Activated T-helper 1 cell treated with anti-CD3 and anti-CD28 coated beads, Interleukin-2, amount 50 U/mL, for 16 hours (primary cell): ENCODE measurements at places on chromosomes 7 and 10.

DNA sequence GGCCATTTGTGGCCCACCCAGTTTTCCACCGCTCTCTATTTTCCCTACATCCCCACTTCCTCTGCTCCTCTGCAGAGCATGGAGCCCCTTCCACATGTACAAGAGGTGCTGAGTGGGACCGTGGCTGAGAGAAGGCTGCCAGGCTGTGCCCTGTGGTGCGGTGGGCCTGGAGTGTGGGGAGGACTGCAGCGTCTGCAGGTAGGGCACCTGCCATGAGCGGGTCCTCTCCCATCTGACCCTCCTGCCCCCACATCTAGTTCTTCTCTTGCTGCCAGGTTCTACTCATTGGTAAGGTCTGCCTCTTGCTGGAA is 145.6 kb upstream of the FAM20C start:
- no peak for DNase-seq

DNA sequence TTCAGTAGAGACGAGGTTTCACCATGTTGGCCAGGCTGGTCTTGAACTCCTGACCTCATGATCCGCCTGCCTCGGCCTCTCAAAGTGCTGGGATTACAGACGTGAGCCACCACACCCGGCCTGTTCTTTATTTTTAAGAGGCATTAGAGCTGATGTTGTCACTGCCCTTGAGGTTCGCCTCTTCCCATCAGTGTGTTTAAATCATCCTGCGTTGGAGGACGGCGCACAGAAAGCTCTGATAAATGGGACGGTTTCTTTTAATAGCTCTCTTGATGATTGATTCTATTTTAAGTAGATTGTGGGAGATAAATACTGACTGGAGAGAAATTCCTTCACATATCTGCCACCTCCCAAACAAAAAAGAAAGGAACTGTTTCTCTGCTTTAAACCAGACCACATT is 29.0 kb downstream of the UPP1 start:
- no peak for DNase-seq

DNA sequence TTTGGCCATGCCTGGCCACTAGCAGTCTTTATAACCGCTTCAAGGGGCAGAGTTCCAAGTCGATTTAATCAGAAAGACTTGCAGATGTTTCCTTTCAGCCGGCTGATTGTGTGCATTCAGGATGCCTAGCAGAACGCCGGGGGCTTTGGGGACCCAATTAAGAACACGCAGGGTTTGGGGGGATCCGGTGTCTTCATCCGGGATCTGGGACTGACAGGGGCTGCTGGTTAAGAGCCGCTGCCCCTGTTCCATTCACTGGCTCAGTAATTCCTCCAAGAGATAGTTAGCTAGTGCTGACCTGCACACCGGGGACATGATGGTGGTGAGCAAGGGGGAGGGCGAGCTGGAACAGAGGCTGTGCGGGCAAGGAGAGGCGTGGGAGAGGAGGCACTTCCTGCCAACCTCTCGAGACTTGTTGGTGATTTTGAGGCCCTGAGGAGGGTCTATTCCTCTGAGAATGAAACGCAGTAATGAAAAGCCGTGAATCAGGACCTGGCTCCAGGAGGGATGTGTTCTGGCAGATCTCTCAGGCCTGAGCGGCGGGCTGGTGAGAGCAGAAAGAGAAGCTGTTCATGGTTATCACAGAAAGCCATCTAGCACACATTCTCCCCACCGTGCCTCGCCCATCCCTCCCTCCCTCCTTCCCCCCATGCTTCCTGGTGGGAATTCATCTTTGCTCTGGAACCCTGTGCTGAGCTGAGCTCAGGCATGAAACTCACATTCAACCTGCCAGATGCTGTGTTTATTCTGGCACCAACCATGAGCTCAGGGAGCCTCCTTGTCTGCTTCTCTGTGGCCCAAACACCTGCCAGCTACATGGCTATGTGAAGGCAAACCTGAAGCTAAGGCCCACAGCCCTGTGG is 152.0 kb downstream of the CCDC3 start:
- DNase-seq: no peak

- DNase-seq: no peak
Measured at GRCh38 chr10:111716032-111716431, 467.5 kb downstream of the GPAM start.

DNA sequence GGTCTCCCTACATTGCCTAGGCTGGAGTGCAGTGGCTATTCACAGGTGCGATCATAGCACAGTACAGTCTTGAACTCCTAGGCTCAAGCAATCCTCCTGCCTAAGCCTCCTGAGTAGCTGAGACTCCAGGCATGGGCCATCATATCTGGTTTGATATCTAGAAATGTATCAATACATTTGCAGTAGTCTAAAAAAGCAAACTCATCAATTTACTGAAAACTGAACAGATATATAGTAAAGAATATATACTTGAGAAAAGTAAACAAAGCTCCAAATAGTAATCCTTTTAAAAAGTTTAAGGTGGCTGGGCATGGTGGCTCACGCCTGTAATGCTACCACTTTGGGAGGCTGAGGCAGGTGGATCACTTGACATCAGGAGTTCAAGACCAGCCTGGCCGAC is 57.1 kb upstream of the KMT2C start:
- no peak for DNase-seq

DNA sequence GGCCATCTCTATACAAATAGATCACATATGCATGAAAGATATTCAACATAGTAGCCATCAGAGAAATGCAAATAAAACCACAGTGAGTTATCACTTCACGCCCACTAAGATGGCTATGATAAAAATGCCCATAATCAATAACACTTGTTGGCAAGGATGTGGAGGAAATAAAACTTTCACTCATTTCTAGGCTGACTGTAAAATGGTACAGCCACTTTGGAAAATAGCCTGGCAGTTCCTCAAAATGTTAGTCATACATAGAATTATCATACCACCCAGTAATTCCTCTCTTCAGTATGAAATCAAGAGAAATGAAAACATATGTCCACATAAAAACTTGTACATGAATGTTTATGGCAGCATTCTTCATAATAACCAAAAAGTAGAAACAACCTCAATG is 324.9 kb downstream of the LRRTM3 start:
- DNase-seq: no peak

DNA sequence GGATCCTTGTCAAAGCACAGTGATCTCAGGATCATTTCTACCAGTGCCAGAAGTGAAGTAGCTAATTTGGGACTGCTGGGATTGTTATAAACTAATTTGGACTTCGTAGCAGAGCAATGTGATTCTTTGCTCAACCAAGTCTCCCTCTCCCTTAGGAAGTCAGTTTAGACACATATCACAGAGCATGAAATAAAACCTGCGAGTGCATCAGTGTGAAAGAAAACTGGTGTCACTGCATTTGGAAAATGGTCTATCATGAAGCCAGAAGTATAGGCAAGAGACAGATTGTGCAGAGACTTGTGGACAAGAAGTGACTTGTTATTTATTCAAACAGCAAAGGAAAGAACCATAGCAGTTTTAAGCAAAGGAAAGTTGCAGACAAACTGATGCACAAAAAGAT is 560.5 kb upstream of the NRG3 start:
- no peak for DNase-seq

DNA sequence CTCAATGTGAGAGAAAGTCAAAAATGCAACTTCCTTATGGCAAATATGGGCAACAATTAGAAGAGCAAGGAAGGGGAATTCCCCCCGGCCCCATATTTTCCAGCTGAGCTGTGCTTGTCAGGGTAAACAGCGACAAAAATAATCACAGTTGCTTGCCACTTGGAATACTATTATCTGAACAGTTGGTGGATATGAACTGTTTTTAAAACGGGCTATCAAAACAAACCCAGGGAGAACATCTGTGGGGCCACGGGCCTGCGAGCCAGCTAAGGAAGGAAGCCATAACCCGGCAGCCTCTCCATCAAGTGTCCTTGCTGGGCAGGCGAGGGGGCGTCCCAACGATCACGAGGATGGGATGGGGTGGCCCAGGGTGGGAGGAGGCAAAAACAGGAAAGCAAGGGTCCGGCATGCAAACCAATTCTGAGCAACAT is 228.4 kb downstream of the ARHGAP12 start:
- DNase-seq: no peak

- DNase-seq: no peak
Measured at GRCh38 chr10:57018452-57018851, 657.4 kb upstream of the ZWINT start.

DNA sequence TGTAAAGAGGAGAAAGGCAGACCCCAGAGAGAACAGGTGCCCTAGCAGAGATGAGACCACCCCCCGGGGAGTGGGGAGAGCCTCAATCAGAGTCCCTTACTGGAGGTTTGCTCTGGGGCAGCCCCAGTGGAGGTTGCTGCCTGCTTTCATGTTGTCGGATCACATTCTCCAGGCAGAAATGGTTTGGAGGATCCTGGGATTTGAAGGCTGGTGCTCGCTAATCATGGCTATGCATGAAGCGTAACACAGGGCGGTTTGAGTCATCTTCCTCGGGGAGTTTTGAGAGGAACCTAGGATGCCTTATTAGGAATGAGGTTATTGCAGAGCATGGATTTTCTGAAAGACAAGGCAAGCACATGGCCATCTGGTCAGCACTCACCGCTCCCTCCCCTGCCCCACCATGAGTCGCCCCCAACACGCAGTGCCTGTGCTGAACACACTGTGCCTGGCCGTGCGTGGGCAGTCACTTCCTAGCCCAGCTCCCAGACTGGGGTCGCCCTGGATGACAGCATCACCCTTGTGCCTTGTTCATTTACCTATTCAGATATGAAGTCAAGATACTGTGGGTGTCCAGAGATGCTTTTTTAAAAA is 319.9 kb downstream of the DPP6 start:
- no peak for DNase-seq

- DNase-seq: no peak
Measured at GRCh38 chr10:89702121-89702480, 711 bp downstream of the KIF20B start.
